ENCODE measurements at places on chromosomes 12 and 14. TPM values are rescaled to one million over a fixed set of nuclear protein-coding genes. Genes with fewer than 3 reads are reported as not detected.

Gene RHEBL1
- 0.42 TPM for total RNA-seq

Gene TSPAN11
- total RNA-seq, result 1.4 TPM

Gene CPM
- 201 TPM for total RNA-seq

Gene MAP1LC3B2
- total RNA-seq, result 1.1 TPM

Gene KRT2
- total RNA-seq, result not detected

Gene DDX54
- 46.3 TPM for total RNA-seq

GRCh38 chr12:79686171-79686570 is 4.6 kb downstream of the PAWR start:
- DNase-seq, result no peak

DNA sequence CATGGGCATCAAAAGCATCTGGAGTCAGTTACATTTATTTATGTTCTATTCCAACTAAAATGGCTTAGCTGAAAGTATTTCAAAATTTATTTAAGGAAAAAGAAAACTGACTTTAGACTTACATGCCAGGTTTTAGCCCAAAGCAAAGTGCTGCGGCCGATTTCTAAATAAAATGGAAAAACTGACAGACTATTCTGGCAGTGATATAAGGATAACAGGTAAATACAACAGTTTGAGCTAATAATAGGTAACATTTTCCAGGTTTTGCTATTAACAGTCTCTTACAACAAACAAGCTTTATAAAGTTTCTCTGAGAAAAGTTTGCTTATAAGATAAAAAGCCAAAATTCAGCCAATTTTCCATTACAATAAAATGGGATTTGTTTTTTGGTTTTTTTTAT is 937.2 kb upstream of the FLRT2 start:
- DNase-seq, result no peak

DNA sequence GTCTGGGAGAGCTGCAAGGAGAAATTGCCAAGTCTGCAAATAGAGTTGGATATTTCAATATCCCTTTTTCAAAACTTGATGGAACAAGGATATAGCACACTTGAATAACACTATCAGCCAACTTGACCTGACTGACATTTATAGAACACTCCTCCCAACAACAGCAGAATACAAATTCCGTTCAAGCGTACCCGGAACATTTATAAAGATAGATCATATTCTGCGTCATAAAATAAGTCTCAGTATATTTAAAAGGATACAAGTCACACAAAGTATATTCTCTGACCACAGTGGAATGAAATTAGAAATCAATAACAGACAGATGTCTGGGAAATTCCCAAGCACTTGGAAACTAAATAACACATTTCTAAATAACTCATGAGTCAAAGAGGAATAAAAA is 29.0 kb upstream of the MEG3 start:
- no peak for DNase-seq

GRCh38 chr12:49929581-49929980 is 21.0 kb upstream of the AQP2 start:
- peak; percentile 82 for DNase-seq

DNA sequence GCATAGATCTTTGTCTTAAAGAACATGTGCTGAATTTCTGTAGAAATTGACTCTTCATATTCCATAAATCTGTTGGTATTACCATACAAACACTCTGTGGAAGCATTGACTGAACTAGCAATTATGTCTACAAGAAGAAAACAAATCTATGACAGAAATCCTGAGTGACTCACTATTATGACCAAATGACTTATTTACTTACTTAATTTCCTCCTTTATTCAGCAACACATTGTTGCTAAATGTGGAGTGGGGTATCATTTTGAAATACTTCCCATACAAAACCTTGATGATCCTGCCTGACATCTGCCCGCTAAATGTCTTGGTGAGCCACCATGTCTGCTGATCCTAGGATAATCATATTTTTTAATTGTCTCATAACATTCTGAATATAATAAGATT is 99.1 kb upstream of the SLCO1C1 start:
- no peak for DNase-seq

All from mesenteric fat pad (tissue), 1 donor.